Skeletal muscle cell (primary cell): ENCODE measurements at places on chromosomes 3 and 15.

DNA sequence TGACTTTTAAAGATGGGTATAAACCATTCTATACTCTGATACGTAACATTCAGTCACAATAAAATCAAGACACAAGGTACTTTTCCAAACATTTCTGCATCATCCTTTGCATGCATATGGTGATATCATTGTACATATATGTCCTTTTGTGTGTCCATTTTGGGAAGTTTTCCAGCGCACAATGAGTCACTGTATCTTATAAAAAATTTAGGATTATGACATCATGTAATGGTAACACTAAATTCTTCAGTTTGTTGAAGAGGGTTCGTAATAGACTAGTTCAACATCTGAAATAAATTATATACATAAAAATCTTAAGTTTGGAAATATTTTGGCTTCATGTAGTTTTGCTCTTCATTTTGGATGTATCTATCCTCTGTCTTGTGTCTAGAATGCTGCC, 480.9 kb downstream of the ROBO1 start:
- peak; percentile 64 for DNase-seq

DNA sequence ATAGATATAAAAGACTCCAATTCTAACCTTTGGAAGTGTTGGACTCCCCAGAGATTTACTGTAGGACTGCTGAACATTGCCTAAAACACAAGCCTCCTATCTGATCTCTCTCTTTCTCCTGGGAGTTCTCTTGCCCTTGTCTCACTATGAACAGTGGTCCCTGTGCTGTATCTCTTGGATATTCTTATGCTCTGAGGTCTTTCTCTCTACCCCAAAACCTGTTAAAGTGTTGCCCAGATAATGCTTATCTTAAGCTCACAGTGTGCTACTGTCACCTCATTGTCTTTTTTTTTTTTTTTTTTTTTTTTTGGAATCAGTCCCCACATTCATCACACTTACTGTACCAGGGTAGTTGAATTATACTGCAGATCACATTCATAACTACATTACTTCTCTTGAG, 131.0 kb upstream of the CBLB start:
- no peak for DNase-seq

DNA sequence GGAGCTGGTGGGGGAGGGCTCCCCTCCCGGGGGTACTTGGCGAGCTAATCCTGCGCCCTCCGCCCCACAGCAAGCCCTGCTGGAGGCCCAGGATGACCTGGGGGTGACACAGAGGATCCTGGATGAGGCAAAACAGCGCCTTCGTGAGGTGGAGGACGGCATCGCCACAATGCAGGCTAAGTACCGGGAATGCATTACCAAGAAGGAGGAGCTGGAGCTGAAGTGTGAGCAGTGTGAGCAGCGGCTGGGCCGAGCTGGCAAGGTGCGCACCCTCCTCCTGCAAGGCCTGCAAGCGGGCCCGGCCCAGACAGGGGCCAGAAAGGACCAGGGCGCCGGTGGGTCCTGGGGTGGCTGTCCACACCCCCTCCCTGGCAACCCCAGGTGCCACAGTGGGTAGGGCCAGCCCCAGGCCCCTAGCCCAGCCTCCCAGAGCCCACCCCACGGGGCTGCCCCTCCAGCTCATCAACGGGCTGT, 56.5 kb downstream of the SEMA3G start:
- no peak for DNase-seq

DNA sequence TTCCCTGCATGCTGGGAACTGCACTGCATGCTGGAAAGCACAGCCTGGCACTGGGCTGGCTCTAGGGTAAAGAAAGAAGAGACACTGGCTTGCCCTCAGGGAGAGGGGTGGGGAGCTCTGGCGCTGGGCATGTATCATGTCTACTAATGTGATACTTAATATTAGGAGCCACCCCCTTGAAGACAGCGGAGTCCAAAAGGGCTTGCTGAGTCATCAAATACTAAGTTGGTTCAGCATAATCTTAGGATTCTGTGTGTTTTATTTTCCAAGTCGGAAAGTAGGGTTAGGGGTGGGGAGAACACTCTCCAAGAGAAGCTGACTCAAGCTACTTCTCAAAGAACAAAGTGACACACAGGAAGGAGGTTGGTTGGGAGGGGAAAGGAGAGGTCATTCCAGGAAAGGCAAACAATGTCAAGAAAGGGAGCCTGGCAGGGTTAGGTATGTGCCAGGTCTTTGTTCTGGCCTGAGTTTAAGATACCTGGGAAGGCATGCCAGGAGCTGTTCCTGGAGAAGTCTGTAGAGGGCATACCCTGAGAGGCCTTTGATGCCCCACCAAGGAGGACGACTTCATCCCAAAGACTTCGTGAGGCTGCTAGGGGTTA, 237.8 kb upstream of the NR2E3 start:
- no peak for DNase-seq

DNA sequence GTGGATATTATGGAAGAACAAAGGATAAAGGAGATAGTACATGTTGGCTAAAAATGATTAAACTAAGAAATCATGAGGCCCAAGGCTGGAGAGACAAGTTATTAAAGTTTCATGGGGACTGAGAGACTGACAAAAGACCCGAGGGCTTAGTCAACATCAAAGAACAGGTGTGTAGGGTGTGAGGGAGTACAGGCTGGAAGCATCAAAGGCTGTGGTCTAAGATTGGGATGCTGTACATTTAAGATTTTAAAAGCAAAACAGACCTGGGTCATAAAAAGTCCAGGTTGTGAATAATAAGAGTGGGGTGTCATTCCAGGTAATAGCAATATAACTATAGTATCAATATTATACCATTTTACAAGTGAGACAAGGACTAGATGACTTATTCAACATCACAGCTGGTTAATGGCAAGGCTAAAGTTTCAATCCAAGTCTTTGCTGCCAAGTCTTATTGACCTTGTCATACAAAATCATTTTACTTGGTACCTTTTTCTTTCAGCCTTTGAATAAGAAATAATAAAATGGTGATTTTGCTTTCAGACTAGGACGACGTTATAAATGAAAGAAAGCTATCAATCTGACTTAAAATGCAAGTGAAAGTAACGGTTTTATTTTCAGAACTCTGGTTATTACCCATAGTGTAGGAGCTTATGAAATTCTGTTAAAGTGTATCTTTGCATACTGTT, 211.6 kb downstream of the TNIK start:
- no peak for DNase-seq

DNA sequence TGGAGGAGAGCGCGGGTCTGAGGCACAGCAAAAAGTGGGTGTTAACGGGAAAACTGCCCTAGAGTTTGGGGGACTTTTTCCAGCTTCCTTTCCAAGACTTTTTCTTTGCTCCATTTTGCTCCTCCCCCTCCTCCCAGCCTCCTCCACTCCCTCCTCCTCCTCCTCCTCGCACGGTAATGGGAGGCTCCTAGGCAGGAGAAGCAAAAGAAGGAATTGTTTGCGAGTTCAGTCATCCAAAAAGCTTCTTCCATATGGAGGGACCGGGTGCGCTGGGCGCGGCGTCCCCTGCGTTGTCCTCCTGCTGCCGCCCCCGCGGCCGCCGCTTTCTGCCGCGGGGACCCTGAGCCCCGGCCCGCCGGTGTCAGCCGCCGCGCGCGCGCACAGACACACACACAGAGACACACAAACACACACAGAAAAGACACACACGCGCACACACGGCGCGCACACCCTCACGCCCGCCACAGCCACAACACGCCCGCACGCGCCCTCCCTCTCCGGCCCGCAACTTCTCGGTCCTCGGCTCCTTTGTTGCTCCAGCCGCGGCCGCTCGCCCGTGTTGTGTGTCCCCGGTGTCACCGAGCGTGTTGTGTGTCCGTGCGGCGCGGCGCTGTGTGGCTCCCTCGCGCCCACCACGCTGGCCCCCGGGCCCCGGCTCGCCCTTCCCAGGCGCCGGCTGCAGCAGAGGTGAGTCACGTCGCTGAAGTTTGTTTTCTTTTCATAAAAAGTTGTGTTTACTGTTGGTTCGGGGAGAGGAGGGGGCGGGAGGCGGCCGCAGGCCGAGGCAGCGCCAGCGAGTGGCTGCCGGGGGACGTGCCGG, at the start of gene BOC:
Gene BOC (plus strand): TSS at position 228 of the 820 bp plus-strand sequence. CDS start 38,246 bp downstream, outside the sequence.
- no peak for DNase-seq

GRCh38 chr15:31024979-31025378, 33.6 kb upstream of the MTMR10 start:
- DNase-seq = peak; percentile 25

GRCh38 chr3:141499965-141500364, 13.1 kb downstream of the RASA2 start:
- no peak for DNase-seq

DNA sequence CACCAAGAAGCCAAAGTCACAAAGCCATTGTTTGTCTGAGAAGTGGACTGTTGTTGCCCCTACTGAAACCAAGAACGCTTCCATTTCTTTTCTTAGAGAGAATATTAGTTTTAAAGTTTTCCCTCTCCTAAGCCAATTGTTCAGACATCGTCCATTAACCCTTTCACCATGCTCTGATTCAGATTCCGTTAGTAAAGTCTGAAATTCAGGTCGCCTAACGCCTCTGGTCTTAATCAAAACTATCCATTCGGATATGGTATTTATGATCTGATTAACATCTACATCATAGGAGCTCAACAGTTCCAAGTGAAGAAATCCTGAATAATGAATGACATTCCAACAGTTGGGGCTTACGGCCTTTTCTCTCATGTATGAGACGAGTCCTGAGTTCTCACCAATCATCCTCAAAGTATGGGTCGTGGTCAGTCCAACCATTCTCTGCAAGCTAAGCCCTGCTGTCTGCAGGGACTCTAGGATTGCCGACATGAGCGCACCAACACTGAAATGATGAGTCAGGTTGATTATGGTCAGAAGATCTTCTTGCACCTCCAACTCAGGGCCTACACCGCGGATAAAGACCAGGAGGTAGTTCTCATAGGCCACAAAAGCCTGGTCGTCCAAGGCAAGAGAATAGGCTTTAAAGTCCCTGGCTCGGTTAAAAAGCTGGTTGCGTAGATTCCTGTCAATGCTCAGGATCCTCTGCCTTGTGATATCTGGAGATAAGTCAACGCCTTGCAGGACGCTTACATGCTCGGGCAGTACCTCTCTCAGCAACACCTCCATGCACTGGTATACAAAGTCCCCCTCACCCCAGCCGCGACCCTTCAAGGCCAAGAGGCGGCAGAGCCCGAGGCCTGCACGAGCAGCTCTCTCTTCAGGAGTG, 767 bp downstream of the EPM2AIP1 start:
- DNase-seq = peak; percentile 39

GRCh38 chr3:69359339-69359893, 26.5 kb downstream of the FRMD4B start:
- no peak for DNase-seq

DNA sequence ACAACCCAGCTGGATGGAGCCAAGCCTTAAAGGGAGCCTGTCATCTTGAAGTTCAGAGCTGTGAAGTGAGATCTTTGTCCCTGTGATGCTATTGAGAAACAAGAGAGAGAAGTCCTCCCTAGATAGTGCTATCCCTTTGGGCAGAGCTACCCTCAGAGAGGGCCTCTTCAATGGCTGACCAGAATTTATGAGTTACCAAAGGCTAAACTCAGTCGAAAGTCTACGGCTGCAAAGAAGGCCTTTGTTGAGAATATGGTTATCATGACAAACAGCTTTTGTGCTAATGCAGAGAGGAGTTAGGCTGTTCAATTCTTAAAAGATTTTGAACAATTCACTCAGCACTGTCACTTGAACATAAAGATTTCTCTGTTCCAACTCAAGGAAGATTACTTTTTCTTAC, 65.9 kb upstream of the C3orf80 start:
- DNase-seq = no peak
